ENCODE measurements at places on chromosomes 1 and 21.

DNA sequence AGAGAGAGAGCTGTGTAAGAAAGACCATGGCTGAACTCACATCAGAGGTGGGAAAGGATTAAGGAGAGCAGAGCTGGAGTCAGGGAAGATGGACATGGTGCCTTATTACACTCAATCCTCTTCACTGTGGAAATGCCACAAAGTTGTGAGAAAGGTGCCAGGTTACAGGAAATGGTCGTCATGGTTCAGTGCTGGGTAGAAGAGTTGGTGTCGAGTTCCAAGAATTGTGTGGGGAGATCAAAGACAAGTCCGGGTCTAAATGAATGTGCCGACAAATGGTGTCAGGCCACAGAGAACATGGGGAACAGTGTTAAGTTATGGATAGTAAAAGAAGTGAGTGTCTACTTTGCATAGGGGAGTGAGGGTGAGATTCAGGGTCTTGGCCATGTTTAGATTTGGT is 40.9 kb downstream of the LAMC2 start:
- no peak for DNase-seq

DNA sequence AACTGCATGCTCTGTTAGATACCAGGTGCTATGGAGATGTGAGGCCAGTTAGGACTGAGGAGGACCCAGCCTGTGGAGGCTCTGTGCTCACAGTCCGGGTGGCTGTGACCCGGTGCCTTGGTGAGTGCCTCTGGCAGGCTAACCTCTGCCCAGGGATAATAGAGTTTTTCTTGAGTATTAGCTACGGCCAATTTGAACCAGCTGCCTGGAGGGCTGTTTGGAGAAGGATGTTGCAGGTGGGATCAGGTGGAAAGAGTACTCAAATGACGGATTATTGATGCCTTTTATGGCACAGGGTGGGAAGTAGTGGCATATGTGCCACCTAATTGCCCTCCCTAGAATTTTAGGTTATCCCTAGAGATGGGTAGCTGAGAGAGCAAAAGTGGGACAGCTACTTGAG is 182.7 kb downstream of the GRIK3 start:
- no peak for DNase-seq

DNA sequence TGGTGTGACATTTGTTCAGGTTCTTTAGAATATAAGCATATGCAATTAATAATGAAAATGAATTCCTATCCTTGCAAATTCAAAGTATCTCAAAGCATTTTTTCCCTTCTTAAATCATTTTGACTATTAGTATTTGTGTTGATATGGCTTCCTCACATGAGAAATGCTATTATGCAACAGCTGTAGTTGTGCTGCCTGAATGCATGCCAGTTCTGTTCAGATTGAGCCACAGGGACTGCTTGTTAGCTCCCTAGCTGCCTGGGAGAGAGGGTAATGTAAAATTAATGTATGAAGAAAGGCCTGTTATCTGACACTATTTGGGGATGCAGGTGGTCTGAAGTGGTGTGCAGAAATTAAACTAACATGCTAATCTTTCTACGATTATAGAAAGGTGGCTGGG is 45.5 kb downstream of the CACHD1 start:
- DNase-seq, result no peak

- no peak for DNase-seq
Measured at GRCh38 chr1:46244656-46245371, 2.7 kb upstream of the RAD54L start.

DNA sequence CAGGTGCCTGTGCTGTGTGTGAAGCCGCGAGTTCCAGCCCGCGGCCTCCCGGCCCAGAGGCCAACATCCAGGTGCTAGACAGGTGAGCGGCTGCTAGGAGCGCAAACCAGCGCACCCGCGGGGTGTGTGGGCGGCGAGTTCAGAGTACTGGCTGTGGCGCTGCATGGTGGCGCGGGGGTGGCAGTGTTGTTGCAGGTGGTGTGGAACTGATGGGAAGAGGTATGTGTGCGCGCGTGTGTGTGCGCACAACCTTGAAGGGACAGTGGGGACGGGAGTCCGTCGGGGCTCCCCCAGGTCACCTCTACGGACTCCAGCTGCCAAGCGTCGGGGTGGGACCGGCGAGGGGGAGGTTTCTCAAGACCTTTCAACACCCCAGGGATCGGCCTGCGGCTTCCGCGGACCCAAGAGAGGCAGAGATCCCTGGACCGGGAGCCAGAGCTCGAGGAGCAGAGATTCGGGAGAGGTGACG is 433 bp upstream of the DMBX1 start:
- no peak for DNase-seq

- DNase-seq, result no peak
Measured at GRCh38 chr21:18398843-18399242, 4.7 kb downstream of the TMPRSS15 start.

DNA sequence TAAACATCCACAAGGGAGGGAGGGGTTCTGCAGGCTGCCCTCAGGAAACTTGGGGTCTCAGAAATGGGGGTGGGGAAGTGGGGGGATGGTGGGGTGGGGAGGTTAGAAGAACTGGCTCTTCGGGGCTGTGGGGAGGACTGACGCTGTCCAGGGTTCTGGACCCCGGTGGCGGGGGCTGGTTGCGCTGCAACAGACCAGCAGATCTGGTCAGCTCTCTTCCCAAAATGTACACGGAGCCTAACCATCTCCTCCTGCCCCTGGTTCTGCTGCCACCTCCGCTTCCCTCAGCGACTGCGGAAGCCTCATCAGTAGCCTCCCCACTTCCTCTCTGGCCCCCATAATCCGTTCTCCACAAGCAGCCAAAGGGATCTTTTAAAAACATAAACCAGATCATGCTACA is 29.3 kb upstream of the C1QA start:
- no peak for DNase-seq

DNA sequence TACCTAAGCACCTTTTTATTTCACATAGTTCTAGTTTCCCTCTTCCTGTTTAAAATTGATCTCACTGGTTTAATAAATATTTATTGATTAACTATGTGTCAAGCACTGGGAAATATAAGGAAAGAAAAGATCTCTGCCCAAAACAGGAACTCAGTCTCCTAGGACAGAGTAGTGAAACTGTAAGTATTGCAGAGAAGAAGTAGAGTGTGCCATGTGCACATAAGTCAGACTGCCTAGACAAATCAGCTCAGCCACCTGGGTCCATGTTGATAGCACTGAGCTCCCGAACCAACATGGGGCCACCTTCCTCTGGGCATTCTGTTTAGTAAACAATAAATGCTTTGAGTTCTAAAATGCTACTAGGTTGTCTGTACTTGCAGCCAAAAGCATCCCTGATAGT is 9.8 kb upstream of the SSX2IP start:
- no peak for DNase-seq

GRCh38 chr1:3209201-3209600 is 140.2 kb downstream of the PRDM16 start:
- DNase-seq, result no peak

GRCh38 chr1:116958110-116958509 is 43.5 kb upstream of the CD101 start:
- no peak for DNase-seq

- peak; percentile 19 for DNase-seq
Measured at GRCh38 chr1:26744075-26744959, 43.4 kb upstream of the PIGV start.

GRCh38 chr1:12339811-12340543 is 110.1 kb downstream of the VPS13D start:
- no peak for DNase-seq

DNA sequence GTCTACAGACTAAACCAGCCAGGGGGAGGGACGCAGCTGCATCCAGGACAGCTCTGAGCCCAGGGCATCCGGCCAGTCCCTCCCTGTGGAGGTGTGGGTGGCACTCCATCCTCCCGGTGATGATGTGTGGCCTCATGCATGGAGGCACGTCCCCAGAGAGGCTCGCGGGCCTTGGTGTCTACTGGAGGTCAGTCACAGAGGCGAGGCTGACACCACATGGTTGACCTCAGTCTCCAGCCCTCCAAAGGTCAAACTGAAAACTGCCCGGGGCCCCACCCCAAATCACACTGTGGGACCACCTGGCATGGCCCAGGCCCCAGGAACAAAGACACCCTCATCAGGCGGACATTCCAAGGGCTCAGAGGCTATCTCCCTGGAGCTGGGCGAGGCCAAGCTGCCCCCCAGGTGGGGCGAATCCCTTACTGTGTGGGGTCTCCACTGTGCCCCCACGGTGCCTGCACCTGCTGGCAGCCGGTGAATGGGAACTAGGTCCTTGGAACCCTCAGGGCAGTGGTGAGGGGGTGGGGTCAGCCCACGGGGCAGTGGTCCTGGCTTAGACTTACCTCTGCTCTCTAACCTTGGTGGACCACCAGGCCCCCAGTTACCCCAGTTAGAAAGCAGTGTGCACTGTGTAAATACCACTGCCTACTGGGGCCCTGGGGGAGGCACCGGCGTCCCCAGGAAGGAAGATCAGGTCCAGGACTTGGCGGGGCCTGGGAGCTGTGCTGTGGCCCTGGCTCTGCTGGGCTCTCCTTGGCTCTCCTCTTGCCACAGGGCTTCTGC is 49.1 kb downstream of the TRPM2 start:
- DNase-seq, result no peak

DNA sequence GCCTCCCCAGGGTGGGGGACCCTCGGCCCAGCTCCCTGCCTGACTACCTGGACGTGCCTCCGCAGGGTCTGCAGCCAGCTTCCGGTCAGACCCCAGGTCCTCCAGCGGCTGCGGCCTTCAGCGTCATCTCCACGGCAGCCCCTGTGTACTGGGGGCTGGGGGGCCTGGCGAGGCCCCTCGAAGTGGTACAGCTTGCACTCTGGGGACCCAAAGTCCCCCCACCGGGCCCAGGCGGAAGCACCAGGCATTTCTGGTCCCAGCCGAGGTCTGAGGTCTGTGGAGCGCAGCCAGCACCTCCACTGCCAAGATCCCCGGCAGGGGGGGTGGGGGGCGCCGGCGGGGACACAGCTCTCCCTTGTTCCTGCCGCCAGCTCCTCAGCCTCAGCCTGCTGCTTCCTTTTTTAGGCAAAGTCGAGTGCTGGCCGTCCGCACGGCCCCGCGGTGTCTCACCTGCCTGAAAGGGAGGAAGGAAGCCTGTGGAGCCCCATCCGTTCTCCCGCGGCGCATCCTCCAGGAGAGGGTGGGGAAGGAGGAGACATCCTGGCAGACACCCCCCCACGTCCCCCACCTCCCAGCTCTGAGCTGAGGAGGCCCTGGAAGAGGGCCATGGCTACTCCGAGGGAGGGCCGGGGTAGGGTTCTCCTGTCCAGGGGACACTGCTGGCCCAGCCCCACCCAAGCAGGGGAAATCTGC is 1.2 kb upstream of the VWA1 start:
- peak; percentile 72 for DNase-seq

- DNase-seq, result no peak
Measured at GRCh38 chr1:231171623-231172197, 9.9 kb downstream of the TRIM67 start.

DNA sequence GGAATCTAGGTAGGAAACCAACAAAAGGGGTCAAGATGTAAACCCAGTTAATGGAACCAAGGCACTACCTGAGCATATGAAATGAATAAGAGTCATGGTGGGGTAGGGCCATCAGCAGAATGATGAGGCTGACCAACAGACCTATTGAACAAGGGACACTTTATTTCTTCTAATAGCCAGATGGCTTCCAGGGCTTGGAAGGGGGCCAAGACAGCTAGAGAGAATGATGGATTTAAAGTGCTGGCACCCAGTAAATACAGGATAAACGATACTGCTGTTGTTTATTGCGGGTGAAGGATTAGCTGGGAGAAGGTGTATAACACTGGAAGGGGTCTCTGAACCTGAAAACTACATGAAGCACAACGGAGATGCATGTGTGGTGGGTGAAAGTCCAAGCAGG is 15.6 kb downstream of the DDAH1 start:
- DNase-seq, result no peak

Data from nucleus accumbens (tissue), 56 donors.